Fibroblast of skin of right biceps (primary cell): ENCODE measurements at places on chromosomes 7 and 10.

DNA sequence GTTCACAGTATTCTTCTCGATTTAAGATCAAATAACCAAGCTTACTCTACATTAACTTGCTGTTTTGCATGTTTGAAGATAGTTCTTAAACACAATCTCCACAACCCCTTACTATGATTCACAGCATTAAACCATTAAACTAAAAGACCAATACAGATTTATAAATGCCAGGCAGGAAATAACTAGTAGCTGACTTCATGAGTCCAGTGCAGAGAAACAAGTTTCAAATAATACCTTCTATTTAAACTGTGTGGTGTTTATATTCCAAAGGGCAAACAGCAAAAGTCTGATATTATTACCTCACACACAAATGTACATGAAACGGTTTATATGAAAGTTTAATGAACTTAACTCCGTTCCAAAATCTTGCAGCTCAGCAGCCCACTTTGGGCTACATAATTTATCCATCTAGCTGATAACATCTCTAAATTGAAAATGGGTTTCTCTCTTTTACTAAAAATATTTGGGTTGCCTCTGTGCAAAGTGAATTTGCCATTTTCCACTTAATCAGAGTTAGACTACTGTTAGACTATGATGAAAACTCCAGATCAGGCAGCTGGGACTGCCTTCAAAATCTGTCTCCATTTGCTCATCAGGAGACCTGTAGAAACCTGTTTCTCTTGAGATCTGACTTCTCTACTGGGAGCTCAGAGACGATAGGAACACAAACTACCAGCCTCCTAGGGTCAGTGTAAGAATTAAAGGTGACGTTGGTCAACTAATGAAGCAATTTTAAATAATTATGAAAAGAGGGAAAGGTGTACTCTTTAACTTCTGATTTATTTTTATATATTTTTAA lies 287.3 kb downstream of the FZD1 start:
- peak; percentile 25 for DNase-seq

- DNase-seq = no peak
These were observed 706.7 kb downstream of the PCDH15 start for GRCh38 chr10:54094321-54094720.

- DNase-seq = no peak
These were observed 6.1 kb upstream of the PDGFA start for GRCh38 chr7:525740-526139.

DNA sequence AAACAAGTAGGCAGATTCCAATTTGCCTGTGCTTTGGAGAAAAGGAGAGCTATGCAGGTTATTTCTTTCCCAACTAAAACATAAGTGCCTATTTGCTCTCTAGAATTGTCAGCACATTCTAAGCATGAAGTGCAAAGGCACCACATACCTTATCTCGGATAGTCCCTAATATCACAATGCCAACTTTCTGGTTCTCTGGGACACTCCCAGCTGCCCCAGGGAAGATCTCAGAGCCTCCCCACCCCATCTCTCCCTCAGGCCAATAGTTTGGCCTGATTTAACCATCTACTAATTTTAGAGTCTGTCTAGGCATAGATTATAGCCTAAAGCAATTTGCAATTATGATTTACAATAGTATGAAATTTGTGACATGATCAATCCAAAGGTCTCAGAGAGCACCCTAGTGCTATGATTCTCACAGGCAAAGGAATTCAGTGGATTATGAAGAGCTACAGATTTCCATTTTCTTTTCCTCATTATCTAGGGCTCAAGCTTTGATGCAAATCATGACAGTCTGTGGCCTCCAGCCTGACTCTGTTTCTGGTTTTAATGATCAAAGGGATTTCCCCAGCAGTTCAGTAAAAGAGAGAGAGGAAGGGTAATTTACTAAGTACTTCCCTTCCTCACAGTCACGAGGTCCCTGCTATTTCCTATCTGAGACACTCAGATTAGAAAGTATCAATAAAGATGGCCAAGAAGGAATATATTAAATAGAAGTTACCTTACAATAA lies 29.0 kb upstream of the IL6 start:
- no peak for DNase-seq

GRCh38 chr10:121935702-121936101 lies 7.9 kb upstream of the ATE1 start:
- DNase-seq = no peak

DNA sequence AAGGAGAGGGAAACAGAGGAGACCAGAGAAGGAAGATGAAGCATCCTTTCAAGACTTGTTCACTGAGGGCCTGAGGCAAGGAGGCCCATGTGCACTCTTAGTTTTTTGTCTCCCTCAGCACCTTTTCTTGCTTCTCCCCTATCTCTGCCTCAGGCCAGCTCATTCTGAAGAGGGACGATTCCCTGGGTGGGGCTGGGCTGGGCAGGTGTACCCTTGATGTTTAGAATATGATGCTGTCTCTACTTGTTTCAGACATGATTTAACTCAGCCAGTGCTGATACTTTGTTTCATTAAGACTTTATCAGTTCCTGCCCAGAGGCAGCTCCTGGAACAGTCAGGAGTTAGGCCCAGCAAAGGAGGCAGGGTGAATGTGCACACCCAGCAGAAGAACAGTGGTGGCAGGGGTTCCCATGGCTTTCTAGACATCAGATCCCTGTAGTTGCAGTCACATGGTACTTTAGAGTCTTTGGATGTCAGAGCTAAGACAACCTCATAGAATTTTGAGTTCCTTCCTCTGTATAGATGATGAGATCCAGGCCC lies 3.4 kb downstream of the PRXL2A start:
- no peak for DNase-seq

DNA sequence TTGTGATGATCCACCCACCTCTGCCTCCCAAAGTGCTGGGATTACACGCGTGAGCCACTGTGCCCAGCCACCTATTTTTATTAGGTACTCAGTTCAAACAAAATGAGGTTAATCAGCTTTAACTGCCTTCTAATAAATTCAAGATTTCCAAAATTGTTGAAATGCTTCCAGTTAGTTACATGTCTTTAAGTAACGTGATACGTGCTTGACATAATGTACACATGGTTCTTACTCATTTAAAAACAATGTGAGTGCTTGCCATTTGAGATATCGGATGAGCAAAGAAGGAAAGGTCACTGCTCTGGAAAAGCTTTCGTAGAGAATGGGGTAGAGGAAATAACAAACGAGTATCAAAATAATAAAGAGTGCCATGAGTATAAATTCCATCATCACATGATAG lies 83.6 kb downstream of the KMT2E start:
- DNase-seq = peak; percentile 93

DNA sequence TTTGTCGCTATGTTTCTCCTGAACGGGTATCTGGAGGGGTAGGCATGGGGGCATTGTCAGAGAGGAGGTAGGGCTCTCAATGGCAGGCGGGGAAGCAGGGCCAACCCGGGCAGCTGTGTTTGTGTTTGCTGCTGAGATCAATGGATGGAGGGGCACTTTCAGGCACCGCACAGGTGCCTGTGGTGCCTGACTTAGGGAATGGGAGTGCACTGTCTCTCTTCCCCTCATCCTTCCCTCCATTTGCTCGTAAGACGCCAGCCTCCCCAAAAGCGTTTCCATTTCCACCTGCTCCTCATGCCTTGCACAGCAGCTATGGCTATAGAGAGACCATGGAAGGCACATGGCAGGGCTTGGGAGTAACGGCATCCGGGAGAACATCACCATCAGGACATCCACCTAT lies 615.9 kb upstream of the FOXK1 start:
- DNase-seq = no peak

DNA sequence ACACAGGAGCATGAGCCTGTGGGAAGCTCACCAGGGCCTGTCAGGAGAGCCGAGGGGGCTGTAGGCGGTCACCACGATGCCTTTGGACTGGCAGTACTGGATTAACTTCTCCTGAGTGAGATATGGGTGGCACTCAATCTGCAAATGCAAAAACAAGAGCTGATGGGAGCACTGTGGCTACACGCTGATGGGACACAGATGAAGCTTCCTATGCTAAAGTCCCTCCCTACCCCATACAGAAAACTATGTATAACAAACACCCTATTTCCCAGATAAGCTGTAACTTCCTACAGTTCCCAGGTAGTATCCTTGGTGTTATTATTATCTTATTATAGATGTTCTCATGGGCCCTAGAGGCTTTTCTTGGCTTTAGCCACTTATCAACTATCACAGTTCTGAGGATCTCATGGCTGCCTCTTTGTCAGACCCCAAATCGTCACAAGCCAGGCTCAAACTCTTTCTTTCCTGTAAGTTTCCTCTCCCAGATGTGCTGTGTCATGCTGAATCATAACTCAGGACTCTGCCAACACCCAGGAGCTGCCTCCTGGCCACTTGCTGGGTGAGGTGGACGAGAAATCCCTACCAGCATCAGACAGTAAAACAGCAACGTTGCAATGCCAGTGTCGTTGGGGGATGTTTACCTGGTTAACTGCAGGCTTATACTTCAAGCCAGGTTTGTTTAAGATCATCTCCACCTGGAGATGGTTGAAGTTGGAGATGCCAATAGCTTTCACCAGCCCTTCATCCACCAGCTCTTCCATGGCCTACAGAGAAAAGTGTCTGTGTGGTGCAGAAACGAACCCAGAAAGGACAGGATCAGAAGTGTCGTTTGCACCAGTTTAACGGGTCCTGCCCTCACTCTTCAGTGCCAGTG lies 10.3 kb downstream of the AKR1B1 start:
- peak; percentile 84 for DNase-seq

DNA sequence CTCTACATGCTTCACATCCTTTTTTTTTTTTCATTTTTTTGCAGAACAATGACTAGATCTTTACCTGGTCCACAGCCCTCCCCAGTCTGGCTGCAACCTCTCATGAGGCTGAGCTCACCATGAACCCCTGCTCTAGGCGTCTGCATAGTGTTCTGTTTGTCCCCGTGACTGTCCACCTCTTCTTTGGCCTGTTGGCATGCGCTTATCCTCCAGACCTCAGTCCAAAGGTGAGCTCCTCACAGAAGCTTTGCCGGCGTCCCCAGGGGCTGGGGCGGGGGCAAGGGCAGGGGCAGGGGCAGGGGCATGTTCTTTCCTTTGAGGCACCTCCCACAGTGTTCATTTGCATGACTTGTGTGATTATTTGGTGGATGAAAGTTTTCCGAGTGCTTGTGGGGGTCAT lies 218.4 kb upstream of the ZNF32 start:
- DNase-seq = no peak

- peak; percentile 94 for DNase-seq
These were observed 12.9 kb downstream of the C10orf67 start for GRCh38 chr10:23331567-23332301.

GRCh38 chr10:17805921-17806577 lies 3.1 kb upstream of the MRC1 start:
- DNase-seq = no peak

- DNase-seq = peak; percentile 43
These were observed 40.7 kb downstream of the KMT2C start for GRCh38 chr7:152395112-152395511.

DNA sequence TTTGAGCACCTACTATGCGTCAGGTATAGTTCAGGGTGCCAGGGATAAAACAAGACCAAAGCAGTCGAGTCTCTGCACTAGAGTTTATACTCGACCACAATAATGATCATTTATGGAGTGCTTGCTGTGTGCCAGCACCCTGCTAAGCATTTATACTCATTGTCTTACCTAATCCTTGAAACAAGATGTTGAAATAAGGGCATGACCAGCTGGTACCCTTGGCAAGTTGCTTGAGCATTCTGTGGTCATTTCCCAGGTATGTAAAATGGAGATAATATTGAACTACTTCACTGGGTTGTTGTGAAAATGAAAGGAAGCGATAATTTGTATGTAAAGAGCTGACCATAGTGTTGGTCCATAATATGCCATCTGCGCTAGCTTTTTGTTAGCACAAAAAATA lies 185.4 kb downstream of the CYP26A1 start:
- DNase-seq = no peak

DNA sequence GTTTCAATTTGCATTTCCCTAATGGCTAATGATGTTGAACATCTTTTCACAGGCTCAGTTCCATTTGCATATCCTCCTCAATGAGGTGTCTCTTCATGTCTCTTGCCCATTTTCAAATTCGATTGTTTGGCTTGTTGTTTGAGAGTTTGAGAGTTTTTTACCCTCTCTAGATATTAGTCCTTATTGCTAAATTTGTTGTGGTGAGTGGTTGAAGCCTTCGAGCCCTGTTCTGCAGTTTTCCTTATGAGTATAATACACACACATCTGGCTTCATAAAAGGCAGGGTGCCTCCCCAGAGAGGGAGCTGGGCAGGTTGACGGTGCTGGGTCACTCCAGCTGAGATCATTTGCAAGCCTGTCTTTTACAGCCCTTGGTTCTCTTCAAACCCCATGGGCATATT lies 65.1 kb downstream of the RGS10 start:
- no peak for DNase-seq

GRCh38 chr10:78448470-78448869 lies 414.8 kb downstream of the RPS24 start:
- no peak for DNase-seq

GRCh38 chr7:11328309-11328708 lies 354.6 kb downstream of the PHF14 start:
- DNase-seq = no peak

DNA sequence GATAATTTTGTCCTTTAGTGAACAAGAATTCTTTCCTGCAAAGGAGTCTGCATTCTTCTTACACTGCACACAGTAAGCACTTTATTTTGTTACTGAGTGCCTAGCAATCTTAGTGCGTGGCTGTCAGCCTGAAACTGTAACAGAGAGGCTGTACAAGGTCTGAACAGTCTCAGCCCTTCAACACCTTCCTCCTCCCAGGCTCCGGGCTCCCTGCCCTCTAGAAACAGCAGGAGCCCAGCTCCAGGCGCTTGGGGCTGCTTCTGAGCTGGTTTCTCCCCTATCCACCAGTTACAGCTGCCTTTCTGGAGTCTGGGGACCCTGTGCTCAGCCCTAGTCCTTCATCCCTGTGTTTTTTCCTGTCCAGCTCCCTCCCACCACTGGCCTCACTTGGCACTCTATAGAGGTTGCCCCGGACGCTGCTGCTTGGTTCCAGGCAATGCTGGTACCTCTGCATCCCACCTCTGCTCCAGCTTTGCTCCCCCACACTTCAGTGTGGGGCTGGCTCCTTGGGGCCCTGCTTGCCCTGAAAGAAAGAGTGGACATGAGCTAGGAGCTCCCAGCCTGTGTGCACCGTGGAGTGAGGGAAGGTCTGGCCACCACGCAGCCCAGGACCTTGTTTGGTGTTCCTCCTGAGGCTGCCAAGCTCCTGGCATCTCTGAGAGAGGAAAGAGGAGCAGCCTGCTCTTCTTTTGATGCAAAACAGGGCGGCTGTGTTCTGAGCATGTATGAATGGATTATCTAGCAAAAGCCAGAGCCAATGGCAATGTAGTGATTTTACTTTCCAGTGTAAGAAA lies 251.2 kb upstream of the GRB10 start:
- no peak for DNase-seq

DNA sequence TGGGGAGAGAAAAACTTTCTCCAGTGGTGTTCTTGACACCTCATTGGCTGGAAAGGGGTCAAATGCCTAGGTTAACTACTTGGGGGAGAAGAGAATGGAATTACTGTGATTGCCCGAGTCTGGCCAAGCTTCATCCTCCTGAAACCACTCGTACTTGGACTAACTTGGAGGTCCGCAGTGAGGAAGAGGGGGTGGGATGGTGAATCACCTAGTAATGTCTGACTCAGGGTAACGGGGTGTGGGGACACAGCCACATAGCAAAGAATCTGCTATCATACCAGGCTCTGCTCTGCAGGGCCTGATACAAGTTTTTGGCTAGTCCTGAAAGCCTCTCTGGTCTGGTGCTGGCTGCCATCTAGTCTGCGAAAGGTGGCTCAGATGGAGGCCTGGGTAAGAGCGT lies 190.9 kb downstream of the RPS24 start:
- peak; percentile 89 for DNase-seq

GRCh38 chr7:11655642-11656041 lies 176.4 kb downstream of the THSD7A start:
- no peak for DNase-seq

- no peak for DNase-seq
These were observed 80.6 kb downstream of the ORC5 start for GRCh38 chr7:104127204-104127603.
